ENCODE measurements at places on chromosomes 5 and 9. TPM values are rescaled to one million over a fixed set of nuclear protein-coding genes. Genes with fewer than 3 reads are reported as not detected.

- no peak overlapping the region for H3K4me3 ChIP-seq
- H3K4me1 ChIP-seq = no peaks in the 10 kb centered on the region
- no peak overlapping the region for H3K27ac ChIP-seq
Measured at GRCh38 chr5:110903966-110904365, 165.2 kb downstream of the SLC25A46 start.

DNA sequence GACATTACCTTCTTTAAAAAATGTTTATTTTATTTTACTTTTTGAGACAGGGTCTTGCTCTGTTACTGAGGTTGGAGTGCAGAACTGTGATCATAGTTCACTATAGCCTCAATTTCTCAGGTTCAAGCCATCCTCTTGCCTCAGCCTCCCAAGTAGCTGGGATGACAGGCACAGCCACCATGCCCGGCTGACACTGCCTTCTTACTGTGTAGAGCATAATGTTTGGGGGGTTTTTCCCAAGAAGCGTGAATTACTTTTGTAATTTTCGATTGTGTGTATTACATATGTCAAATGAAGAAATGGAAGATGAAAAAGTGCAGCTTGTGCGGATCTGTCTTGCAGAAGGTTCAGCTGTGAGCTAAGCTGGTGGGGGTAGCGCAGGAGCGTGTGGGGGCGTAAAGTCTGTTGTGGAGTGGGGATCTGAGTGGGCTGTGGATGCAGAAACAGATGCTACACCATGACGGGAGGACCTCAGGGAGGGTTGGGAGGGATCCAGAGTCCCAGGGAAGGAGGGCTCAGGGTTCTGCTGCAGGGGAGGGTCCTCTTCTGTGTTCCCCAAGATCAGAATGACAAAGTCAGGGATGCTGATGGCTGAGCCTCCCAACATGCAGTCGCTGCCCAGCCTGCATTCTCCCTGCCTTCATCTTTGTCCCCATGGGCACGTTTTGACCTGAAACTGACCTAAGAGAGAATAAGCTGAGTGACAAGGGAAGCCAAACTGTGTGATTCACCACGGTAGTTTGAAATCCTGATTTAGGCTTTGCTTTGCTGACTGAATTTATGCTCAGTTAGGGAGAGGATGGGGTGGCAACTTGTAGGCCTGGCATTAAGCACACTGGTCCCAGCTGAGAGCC, 6.8 kb upstream of the ANKRD33B start:
- peak; percentile 30 for DNase-seq
- no peak overlapping the region for H3K27ac ChIP-seq
- H3K4me3 ChIP-seq = no peak overlapping the region
- no peaks in the 10 kb centered on the region for H3K36me3 ChIP-seq
- H3K4me1 ChIP-seq = peaks cover 50% of the 10 kb centered on the region

- H3K36me3 ChIP-seq = no peaks in the 10 kb centered on the region
- H3K4me1 ChIP-seq = no peaks in the 10 kb centered on the region
- no peak overlapping the region for H3K4me3 ChIP-seq
- no peak overlapping the region for H3K27ac ChIP-seq
- DNase-seq = no peak
Measured at GRCh38 chr5:13427827-13428557, 516.5 kb downstream of the DNAH5 start.

- no peaks in the 10 kb centered on the region for H3K27me3 ChIP-seq
- H3K4me3 ChIP-seq = no peak overlapping the region
- no peak for DNase-seq
- no peaks in the 10 kb centered on the region for H3K36me3 ChIP-seq
Measured at GRCh38 chr5:103502662-103503061, 59.9 kb downstream of the NUDT12 start.

GRCh38 chr9:135289081-135289491, 190.5 kb upstream of the PPP1R26 start:
- peaks cover 6% of the 10 kb centered on the region for H3K27me3 ChIP-seq
- H3K27ac ChIP-seq = no peak overlapping the region
- no peak overlapping the region for H3K4me3 ChIP-seq
- DNase-seq = no peak
- H3K36me3 ChIP-seq = no peaks in the 10 kb centered on the region

The GLRA1 gene
- total RNA-seq = not detected

The PKD2L2 gene
- 0.63 TPM for total RNA-seq

GRCh38 chr9:134492281-134492691, 149.3 kb upstream of the COL5A1 start:
- no peak overlapping the region for H3K27ac ChIP-seq
- peaks cover 11% of the 10 kb centered on the region for H3K4me1 ChIP-seq
- H3K4me3 ChIP-seq = no peak overlapping the region
- peaks cover 3% of the 10 kb centered on the region for H3K27me3 ChIP-seq

The ECSCR gene
- not detected for total RNA-seq

The NCS1 gene
- total RNA-seq = 0.39 TPM

The PCDHGC4 gene
- 0.42 TPM for total RNA-seq

The EGFLAM gene
- not detected for total RNA-seq

The PITX1 gene
- not detected for total RNA-seq

GRCh38 chr5:59267033-59267432, 626.5 kb downstream of the PDE4D start:
- H3K27ac ChIP-seq = no peak overlapping the region
- H3K4me3 ChIP-seq = no peak overlapping the region
- no peak for DNase-seq
- no peaks in the 10 kb centered on the region for H3K4me1 ChIP-seq
- no peaks in the 10 kb centered on the region for H3K27me3 ChIP-seq

GRCh38 chr9:91037511-91038482, 236.2 kb downstream of the SYK start:
- no peak overlapping the region for H3K4me3 ChIP-seq
- H3K27me3 ChIP-seq = no peaks in the 10 kb centered on the region
- no peak for DNase-seq
- H3K27ac ChIP-seq = no peak overlapping the region

DNA sequence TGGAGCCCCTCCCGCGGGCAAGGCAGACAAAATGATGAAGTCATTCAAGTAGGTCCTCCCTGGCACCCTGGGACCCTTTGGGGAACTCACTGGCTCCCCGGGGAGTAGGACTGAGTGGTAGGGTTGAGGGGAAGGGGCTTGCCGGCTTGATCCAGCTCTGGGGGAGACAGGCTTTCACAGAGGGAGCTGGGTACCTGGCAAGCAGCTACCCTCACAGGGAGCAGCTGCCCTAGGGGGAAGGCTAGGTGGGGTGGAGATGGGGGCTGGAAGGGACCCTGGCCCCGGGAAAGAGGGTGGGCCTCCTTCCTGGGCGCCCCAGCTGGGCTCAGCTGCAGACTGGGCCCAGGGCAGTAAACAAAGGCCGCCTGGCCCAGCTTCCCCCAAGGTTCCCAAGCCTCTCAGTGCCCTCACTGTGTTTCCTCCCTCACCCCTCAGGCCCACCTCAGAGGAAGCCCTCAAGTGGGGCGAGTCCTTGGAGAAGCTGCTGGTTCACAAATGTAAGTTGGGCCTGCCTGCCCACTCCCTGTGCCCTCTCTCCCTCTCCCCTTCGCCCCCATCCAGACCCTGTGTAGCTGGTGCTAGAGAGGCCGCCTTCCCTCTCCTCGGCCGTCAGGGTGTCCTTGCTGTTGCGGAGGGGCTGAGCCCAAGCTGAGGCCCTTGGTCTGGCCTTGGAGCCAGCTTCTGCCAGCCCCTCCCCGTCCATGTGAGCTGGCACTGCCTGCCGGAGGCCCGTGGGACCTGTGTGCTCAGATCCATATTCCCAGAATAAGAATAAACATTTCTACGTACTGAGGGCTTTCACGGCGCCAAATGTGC, 131.2 kb downstream of the RGS3 start:
- H3K4me3 ChIP-seq = no peak overlapping the region
- no peak overlapping the region for H3K27ac ChIP-seq
- DNase-seq = no peak
- H3K36me3 ChIP-seq = no peaks in the 10 kb centered on the region
- peaks cover 12% of the 10 kb centered on the region for H3K4me1 ChIP-seq

GRCh38 chr9:136723989-136724388, 11.6 kb downstream of the DIPK1B start:
- no peak overlapping the region for H3K4me3 ChIP-seq
- no peaks in the 10 kb centered on the region for H3K27me3 ChIP-seq
- no peaks in the 10 kb centered on the region for H3K36me3 ChIP-seq
- H3K27ac ChIP-seq = no peak overlapping the region
- peaks cover 45% of the 10 kb centered on the region for H3K4me1 ChIP-seq
